ENCODE measurements at places on chromosomes 1 and 21. TPM values are rescaled to one million over a fixed set of nuclear protein-coding genes. Genes with fewer than 3 reads are reported as not detected.

Gene ADAMTS4
- total RNA-seq = 78.9 TPM

DNA sequence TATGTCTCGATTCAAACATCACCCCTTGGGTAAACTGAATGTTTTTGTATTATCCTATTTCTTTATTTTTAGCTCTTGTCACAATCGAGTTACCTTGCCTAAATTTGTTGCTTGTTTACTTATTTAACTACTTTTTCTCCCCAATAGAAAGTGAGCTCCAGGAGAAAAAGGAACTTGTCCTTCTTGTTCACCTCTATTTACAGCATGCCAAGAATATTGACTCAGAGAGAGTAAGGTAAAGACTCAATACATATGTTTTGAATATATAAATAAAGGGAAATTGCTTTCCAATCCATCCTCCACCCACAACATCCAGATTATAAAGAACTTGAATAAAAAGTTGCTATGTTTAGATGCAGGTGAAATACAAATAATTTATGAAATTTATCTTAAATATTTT is 107.3 kb upstream of the PDC start:
- DNase-seq = no peak

- no peak for DNase-seq
These were observed 25.4 kb downstream of the SLC19A2 start for GRCh38 chr1:169460191-169460833.

DNA sequence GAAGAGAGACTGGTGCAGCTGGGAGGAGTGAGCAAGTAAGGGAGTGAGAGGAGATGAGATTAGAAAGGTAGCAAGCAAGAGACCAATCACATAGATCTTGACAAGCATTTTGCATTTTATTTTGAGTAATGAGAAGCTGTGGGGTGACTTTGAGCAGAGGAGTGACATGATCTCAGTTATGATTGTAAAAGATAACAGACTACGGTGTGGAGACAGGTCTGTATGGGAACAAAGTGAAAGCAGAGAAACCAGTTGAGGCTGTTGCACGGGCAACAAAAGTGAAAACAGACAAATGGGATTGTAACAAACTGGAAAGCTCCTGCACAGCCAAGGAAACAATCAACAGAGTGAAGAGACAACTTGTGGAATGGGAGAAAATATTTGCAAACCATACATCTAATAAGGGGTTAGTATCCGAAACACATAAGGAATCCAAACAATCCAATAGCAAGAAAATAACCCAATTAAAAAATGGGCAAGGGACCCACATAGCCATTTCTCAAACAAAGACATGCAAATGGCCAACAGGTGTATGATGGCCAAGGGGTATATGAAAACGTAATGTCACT is 68.4 kb downstream of the SNRPE start:
- DNase-seq = no peak

Gene FCRL1
- total RNA-seq = 0.19 TPM

DNA sequence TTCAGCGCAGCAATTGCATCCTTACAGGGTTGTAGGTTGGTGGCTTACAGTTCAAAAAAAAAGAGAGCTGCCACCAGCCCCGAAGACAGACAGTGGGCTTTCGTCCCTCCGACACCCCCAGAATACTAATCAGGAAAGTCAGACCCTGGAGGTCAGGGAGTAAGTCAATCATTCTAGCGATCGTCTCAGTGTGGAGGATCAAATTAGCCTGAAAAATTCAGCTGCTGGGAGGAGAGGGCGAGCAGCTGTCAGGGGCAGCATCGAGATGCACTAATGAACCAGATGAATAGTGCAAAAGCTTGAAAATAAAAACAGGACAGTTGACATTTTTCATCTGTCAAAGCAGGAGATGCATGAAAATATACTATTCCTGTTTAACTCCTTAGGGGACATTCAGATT is 138.4 kb downstream of the NEK7 start:
- DNase-seq = no peak

Gene STUM
- total RNA-seq = 2.7 TPM

GRCh38 chr1:151290709-151291303 is 8.7 kb downstream of the ZNF687 start:
- DNase-seq = no peak

Gene DNASE2B
- not detected for total RNA-seq

Gene SPRR5
- total RNA-seq = not detected

Gene SERPINC1
- total RNA-seq = not detected

GRCh38 chr1:88063605-88064004 is 620.5 kb upstream of the PKN2 start:
- DNase-seq = no peak

Gene MARK1
- total RNA-seq = 15.7 TPM

Gene ATP6V1G3
- not detected for total RNA-seq

- DNase-seq = no peak
These were observed 98.6 kb downstream of the OMA1 start for GRCh38 chr1:58447886-58448285.

- DNase-seq = no peak
These were observed 2.2 kb downstream of the CACNA1E start for GRCh38 chr1:181485287-181486097.
